ENCODE measurements at places on chromosomes 6 and 20.

- peak; percentile 97 for DNase-seq
These were observed 84.5 kb upstream of the PRND start for GRCh38 chr20:4637081-4637797.

- DNase-seq = peak; percentile 68
These were observed 17.1 kb downstream of the OR2B2 start for GRCh38 chr6:27894839-27895762.

- no peak for DNase-seq
These were observed 34.3 kb downstream of the HLA-DMB start for GRCh38 chr6:32906539-32906938.

DNA sequence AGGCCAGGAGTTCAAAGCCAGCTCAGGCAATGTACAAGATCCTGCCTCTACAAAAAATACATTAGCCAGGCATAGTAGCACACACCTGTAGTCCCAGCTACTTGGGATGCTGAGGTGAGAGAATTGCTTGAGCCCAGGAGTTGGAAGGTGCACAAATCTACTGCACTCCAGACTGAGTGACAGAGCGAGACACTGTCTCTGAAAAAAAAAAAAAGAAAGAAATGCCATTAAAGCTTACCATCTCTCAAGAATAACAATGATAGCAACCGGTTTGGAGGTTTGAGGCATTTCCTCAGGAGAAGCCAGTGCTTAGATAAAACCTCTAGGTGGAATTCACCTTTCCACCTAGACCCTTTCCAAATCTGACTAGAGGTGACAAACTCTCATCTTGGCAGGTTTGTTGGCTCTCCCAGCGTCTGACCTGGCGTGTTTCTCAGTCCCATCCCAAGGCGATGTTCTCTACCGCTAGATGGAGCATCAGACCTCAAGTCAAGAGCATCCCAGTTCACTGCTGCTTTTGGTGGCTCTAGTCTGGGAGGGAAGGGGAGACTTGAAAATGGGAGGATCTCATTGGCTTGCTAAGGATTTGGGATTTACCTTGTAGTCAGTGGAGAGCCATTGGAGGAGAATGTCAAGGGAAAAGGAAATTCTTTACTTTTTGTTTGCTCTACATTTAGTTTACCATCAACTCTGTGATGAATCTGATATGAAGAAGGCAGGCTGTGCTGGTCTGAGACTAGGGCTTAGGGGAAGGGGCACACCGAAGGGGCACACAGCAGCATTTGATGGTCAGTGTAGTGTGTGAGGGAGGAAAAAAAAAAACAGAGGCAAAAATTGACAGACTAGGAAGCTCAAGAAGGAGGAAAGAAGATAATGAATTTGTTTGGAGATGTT, 67.9 kb downstream of the NCOA7 start:
- peak; percentile 78 for DNase-seq

GRCh38 chr6:128305976-128306375, 214.4 kb downstream of the PTPRK start:
- no peak for DNase-seq

- no peak for DNase-seq
These were observed 5.9 kb upstream of the HMGA1 start for GRCh38 chr6:34230653-34231371.

- no peak for DNase-seq
These were observed 18.0 kb upstream of the HLA-A start for GRCh38 chr6:29924287-29924686.

DNA sequence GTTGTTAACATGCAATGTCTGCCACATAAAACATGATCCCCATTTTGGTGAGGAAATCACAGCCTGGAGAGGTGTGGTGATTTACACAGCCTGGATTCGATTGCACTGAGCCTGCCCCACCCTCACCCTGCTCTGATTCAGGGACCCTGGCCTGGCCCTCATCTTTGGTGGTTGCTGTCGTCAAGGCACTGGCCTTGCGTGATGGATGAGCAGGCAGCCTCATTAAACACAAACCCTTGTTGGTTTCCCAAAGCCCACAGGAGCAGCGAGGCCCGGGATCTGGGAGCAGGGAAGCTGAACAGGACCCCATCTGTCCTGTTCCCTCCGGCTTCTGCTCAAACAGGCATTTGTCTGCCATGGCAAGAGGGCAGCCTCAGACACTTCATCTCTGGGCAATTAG, 70.8 kb downstream of the CHMP4B start:
- peak; percentile 25 for DNase-seq

DNA sequence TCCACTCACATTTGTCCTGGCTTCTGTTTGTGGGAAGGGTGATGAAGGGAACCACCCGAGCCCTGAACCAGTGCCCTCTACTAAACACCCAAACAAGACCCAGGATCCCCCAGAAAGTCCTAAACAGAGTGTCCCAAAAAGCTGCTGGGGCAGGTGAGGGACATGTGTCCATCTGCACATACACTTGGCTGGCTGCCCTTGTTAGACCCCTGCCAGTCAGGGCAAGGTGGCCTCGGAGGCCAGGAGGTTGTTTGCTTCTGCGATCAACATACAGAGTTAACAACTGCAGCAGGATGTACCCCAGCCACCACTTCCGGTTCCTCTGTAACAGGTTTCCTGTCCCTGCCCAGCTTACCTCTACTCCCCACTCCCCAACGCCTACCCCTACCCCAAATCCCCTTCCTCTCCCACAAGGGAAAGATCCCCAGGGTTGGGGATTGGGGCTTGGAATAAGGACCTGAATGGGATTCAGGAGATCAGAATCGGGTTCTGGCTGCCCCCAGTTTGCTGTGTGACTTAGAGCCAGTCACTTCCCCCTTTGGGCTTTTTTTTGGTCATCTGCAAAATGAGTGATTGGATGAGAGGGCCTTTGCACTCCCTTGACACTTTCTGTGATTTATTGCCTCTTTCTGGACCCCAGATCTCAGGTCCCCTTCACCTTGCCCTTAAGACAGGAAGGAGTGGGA, 13.9 kb downstream of the DEF6 start:
- DNase-seq = no peak

GRCh38 chr20:41171736-41172295, 34.5 kb downstream of the PLCG1 start:
- no peak for DNase-seq

DNA sequence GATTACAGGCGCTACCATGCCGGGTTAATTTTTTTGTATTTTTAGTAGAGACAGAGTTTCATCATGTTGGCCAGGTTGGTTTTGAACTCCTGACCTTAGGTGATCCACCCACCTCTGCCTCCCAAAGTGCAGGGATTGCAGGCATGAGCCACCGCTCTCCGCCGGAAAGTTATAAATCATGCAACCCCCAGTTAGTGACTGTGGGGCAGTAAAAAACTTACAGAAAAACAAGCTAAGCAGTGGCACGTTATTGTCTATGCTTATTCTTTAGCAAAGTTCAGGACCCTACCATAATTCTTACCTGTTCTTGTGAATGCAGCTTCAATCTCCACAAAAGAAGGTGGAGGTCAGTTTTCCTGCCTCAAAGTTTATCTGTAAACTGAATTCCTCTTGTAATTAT, 47.5 kb upstream of the BTN3A2 start:
- DNase-seq = no peak

- no peak for DNase-seq
These were observed 118.4 kb upstream of the RUNX2 start for GRCh38 chr6:45209762-45210161.

DNA sequence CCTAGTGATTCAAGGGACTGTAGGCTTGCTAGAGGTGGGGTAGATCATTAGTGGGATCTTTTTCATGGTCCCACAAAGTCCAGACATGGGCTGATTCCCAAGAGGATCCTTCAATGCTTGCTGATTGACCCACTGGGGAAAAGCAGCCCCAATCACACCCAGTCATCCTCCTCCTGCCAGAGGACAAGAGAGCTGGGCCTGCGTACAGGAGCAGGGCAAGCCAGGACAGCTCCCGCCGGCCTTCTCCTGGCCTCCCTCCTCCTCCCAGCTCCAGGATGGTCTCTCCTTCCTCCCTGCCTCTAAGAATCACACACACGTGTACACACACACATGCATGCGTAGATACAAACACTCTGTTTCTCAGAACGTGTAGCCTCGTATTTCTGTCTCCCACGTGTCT, 27.0 kb downstream of the KCNK15 start:
- no peak for DNase-seq

- no peak for DNase-seq
These were observed 66.6 kb downstream of the SHPRH start for GRCh38 chr6:145897552-145897951.

DNA sequence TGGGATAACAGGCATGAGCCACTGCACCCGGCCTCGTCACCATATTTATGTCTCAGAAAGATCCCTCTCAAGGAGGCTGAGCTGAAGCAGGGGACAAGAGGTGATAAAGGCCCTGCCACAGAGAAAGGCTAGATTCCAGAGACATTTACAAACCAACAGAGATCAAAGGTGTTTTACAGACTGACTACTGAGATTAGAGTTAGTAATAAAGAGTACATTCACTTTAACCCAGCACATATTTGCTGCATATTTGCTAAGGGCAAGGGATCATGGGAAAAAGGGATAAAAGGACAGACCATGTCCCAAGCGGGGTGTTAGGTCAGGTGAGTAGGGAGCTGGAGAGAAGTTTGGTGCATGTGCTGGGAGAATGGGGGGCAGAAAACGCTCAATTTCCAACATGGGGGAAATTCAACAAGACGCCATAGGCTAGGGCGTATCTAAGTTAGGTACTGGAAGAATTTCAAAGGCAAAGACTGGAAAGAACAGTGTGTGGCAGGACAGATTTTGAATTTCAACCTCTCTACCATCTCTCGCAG, 43.8 kb upstream of the SEC63 start:
- no peak for DNase-seq

DNA sequence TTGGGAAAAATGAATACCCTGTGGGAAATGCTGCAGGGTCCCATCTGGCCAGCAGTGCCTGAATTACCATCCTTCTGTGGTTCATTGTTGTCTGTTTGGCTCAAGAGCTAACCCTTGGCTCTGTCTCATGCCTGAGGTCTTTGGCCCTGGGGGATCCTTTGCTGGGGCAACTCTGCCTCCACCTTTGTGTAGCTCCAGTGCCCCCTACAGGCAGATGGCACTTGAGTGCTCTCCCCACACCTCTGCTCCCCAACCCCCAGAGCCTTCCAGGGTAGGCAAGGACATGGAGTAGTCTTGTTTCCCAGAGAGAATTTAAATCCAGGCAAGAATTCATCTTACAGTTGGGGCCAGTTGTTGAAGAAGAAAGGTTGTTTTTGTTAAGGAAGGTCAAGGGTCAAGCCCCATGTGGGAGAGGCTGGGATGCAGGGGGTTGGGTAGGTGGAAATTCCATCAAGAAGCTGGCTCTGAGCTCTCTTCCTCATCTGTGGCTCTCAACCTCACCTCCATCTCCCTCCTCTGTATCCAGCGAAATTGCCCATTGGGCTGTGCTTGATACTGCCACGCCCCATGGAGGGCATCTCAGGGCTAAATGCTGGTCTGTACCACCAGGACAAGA, 44.2 kb downstream of the ZNF831 start:
- DNase-seq = peak; percentile 43

DNA sequence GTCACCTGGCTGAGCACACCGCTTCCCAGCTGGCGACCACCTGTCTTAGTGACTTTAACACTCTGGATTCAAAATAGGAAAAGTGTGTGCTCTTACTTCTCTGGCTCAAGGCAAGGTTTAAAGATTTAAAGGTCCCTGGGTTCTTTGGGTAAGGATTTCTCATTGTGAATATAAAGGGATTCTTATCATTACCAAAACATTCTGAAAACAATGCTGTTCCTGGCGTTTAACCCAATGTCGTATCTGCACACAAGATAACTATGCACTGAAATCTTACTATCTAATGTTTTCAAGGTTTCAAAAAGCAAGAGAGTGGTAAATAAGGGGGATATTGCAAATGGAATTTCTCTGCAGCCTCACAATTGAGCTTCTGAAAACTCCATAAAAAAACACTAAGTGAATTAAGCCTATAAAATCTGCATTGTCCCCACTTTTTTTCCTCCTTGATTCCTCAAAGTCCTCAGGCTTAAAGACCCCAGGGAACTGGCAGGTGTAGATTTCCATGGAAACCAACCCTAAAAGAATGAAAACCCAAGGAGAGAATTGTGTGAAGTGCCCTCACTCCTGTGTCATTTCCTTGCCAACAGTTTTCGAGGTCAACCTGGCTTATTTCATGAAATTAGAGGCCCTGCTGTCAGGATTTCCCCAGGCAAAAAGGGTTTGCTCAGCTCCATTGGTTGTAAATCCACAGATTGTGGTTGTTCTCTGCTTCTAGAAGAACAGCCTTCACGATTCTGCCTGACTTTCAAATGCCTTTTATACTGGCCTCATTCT, 44.0 kb downstream of the BMP2 start:
- DNase-seq = no peak

- no peak for DNase-seq
These were observed 21.3 kb downstream of the PRR18 start for GRCh38 chr6:166286839-166287271.

DNA sequence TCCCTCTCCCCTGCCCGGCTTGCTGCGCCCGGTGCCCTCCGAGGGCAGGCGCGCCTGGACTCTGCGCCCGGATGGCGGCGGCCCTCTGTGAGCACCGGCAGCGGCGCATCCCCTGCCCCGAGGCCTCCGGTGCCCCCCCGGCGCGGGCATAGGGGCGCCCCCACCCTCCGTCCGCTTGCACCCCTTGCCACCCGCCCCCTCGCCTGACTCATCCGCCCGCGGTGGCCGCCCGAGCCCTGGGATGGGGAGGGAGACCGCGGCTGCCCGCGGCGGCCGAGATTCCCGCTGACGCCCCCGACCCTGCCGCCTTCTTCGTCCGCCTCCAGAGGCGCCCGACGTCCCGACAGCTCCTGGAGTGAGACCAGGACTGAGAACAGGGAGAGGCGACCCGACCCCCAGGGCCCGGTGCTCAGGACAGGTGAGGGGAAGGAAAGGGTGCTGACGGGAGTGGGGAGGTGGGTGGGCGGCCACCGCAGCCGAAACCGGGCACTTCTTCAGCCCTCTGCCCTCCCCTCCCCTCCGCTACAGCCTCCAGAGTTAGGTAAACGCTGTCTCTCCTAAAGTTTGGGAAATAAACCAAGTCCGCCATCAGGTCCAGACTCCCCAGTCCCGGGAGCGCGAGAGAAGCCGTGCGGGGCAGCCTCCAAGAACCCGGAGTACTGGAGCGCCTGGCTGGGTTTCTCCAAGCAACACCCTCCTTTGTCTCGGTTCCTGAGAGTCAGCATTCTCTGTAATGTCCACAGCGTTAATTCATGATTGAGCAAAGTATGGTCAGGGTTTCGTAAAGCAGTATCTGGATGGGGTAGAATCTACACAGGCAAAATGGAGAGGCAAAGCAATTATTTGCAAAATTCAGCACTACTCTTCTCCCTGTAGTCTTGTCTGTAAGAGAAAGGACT, 539 bp downstream of the TMEM200A start:
- no peak for DNase-seq

DNA sequence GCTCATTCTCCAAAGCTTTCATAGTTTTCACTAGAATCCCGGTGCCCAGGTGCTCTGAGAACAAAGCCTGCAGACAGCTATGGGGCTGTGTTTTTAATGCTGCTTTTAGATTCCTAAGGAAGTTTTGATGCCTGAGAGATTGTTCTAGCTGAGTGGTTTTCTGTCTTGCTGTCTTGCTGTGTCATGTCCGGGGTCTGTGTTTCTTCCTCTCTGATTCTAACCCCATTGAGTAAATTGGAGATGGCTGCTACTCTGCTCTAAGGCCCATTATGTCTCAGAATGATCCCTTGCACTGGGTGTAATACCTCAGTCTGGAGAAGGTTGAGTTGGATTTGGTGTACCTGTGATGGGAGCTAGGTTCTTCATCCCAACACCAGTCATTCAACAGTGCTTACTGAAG, 63.4 kb downstream of the ARID1B start:
- DNase-seq = no peak
